Cortex of kidney (tissue), 1 donor: ENCODE measurements at places on chromosomes 5 and 9.

GRCh38 chr5:84119252-84119651 lies 265.4 kb downstream of the EDIL3 start:
- no peak for DNase-seq

GRCh38 chr5:146027751-146028150 lies 77.6 kb downstream of the PLAC8L1 start:
- DNase-seq: no peak

GRCh38 chr9:36136272-36136893 lies at the start of gene GLIPR2:
TSS of gene GLIPR2 (plus strand) at chr9:36136733. CDS start at chr9:36136779, 46 bp downstream.
- no peak for DNase-seq

- no peak for DNase-seq
These were observed 27.3 kb downstream of the ANP32B start for GRCh38 chr9:98010445-98010844.

- DNase-seq: no peak
These were observed 9.5 kb upstream of the RPS23 start for GRCh38 chr5:82287625-82288024.

DNA sequence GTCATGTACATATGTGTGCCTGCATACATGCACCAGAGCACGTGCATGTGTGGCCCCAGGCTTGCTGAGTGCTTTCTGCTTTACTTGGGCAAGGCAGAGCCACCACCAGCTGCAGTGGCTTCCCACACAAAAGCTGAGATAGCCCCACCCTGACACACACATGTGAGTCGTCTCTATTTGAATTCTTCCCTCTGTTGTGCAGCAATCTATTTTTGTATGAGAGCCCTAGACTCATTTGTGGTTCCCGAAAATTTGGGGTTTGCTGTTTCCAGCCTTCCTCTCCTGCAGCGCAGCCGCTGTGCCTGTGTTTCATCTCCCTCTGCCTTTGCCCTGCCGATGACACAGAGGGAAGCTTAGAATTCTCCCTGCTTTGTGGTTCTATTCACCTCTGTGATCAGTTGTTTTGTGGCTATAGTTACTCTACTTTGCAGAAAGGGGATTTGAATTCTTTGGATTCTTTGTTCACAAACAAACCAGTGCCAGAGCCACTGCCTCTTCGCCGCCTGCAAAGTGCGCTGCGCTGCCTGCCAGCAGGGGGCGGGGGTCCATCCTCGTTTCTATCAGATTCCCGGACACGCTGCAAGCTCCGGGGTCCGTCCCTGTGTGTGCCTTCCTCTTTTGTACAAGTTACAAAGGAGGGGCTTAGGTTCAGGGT lies 95.8 kb upstream of the DAP start:
- no peak for DNase-seq

GRCh38 chr9:136112541-136112940 lies 6.1 kb downstream of the TMEM250 start:
- no peak for DNase-seq

DNA sequence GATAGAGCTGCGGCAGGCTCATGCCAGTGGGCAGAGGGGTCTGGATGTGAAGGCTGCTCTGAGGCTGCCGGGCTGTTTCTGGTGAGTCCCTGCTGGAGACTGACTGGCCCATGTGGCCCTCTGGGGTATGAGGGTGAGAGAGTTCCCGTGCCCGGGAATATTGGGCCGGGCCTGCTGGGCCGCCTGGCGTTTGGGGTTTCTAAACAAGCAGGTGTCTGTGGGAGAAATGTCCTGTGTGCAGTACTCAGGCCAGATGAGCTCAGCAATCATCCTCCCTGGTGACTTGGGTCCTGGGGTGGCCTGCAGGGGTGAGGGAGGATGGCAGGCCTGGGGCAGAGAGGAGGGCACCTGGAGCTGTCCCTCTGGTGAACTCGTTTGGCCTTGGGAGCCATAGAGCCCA lies 74.9 kb downstream of the MACROH2A1 start:
- no peak for DNase-seq

DNA sequence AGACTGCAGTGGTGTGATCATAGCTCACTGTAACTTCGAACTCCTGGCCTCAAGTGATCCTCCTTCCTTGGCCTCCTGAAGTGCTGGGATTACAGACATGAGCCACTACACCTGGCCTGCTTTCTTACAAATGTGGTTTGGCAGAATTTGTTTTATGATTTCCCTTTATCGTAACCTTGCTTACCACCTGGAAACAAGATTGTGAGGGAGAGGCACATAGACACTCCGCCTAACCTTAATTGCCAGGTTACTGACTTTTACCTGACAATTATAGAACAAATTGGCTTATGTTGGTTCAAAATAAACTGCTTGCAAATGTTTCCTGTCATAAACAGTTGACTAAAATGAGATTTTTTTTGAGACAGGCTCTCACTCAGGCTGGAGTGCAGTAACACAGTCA lies 26.8 kb upstream of the HMGCR start:
- DNase-seq: no peak

DNA sequence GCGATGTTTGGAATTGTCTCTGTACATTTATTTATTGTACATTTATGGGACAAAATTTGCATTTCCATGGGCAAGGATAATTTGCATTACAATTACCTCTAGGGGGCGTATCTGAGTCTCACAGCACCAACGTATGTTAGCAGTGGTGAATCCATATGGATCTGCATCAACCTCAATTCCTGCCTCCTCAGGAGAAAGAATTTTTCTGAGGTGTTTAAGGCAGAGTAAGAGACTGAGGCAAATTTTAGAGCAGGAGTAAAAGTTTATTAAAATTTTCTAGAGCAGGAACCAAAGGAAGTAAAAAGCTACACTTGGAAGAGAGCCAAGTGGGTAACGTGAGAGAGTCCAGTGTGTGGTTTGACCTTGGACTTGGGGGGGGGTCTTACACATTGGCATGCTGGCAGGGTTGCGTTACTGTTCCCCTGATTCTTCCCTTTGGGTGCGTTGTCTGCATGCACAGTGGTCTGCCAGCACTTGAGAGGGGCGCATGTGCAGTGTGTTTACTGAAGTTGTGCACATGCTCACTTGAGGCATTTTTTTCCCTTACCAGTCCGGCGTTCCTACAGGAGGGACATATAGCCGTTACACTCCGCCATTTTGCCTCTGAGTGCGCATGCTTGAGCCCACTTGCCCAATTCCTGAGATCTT lies 21.0 kb upstream of the RAB14 start:
- no peak for DNase-seq

DNA sequence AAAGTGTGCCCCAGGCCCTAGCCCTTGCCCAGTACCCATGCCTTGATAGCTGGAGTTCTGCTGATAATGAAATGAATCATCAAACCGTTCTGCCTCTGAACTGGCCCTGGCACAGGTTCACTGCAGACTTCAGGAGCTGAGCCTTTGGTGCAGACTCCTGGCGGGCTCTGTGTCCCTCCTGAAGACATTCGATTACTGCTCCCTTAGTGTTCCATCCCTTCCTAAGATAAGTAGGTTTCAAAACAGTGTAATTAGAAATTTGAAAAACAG lies 97.2 kb downstream of the MVB12B start:
- DNase-seq: no peak

GRCh38 chr5:178522361-178522760 lies 67.8 kb downstream of the COL23A1 start:
- DNase-seq: no peak

DNA sequence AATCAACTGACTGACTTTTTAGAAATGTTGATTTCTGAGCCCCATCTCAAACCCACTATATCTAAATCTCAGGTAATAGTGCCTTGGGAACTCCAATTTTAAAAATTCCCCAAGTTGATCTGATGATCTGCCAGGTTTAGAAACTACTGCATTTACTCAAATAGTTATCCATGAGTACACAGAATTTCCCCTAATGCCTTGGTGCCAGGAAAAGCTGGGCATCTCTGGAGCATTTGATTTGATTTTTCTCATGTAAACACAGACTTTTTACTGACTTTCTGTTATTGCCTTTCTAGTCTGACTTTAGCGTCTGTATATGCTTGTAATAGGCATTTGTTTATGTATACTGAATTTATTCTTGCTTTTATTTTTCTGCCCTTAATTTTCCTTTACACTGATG lies 35.8 kb downstream of the MTREX start:
- DNase-seq: no peak

- DNase-seq: no peak
These were observed 367.9 kb upstream of the GRAMD2B start for GRCh38 chr5:126055348-126055729.
